Right lobe of liver (tissue), 6 donors: ENCODE measurements at places on chromosomes 2 and 18. TPM values are rescaled to one million over a fixed set of nuclear protein-coding genes. Genes with fewer than 3 reads are reported as not detected.

The ACVR1C gene
- total RNA-seq = 2.0 TPM

The GALR1 gene
- not detected for total RNA-seq

The TFCP2L1 gene
- 0.26 TPM for total RNA-seq

The CFAP53 gene
- total RNA-seq = not detected

The CETN1 gene
- total RNA-seq = not detected
